ENCODE measurements at places on chromosomes 16 and 17.
A peak's percentile ranks its signal among the peaks of the same experiment; 100 is the strongest.

- no peak for DNase-seq
Observed at GRCh38 chr17:8954339-8954738, 11.2 kb downstream of the PIK3R5 start.

GRCh38 chr17:38322156-38322779 lies 21.5 kb downstream of the GPR179 start:
- DNase-seq: peak; percentile 58

DNA sequence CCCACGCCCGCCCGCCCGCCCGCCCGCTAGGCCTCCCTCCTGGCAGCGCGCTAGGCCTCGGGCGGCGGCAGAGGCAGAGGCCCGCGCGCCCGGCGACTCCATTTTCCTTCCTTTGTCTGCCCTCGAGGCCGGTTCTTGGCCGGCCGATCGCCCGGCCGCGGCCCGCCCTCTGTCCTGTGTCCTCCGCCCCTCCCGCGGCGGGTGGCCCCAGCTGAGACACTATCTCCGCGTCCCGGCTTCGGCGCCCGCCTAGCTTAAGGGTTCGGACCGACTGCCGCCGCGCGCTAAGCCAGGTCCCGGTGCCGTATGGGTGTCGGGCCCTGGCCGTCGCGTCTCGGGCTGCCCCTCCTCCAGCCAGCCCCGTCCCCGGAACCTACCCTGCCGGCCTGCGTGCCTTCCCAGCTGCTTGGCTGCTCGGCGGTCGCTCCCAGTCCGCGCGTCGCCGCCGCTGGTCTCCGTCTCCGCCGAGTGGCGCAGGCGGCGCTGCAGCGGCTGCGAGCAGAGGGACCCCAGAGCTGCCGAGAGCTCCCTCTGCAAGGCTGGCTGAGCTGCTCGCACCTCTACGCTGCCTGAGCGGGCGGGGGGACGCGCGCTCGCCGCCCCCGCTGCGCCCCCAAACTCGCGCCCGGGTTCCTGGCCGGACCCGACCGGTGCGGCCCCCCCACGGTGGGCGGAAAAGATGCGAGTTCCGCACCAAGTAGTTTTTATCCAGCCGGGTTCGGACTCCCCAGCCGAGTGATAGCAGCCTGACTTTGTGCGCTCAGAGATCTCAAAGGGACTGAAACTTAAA lies 787 bp downstream of the CTCF start:
- peak; percentile 36 for DNase-seq

- no peak for DNase-seq
Observed at GRCh38 chr16:73350707-73351452, 303.0 kb upstream of the ZFHX3 start.

GRCh38 chr17:80184423-80184714 lies 14.5 kb downstream of the CARD14 start:
- DNase-seq: no peak

DNA sequence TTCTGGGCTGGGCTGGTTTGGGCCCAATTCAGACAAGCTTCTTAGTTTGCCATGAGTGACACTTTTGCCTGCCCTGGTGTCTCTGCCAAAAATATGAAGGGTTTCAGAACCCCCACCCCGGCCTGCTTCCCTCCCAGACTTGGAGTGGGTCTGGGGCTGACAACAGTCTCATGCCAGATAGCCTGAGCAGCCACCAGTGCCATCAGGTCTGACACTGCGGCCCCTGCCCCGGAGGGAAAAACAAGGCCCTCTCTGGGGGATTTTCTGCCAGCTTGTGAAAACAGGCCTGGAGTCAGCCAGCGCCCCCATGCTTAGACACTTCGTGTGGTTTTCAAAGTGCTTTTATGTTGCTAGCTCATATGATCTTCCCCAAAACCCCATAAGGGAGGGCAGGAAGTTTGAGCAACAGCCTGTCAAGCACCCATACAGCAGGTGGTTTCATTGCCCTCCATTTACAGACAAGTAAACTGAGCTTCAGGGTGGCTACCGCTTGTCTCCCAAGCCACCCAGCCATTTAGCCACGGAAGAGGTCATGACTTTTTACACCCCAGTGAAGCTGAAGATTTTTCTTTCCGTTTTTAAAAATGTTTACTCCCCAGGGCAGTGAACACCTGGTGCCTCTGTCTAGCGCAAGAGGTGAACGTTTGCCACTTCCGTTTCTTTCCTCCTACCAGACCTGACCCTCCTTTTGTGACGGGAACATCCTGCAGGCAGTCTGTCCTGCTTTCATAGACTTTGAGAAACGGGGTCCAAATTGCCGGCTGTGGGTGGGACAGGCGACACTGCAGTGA lies 300.6 kb downstream of the SEC14L1 start:
- DNase-seq: no peak

GRCh38 chr16:84607694-84608093 lies 10.2 kb downstream of the COTL1 start:
- DNase-seq: no peak

DNA sequence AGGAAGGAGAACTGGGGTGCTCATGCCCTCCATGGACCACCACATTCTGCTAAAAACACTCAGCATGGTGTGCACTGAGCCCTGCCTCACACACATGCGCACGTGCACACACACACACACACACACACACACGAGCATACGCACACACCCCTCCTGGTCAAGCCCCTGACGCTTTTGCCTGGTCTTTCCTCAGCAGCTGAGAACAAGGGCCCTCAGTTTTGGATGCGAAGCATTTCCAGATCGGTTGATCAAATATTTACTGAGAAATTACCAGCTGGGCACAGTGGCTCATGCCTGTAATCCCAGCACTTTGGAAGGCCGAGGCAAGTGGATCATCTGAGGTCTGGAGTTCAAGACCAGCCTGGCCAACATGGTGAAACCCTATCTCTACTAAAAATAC lies 20.1 kb upstream of the RAI1 start:
- DNase-seq: no peak

GRCh38 chr16:3770530-3770929 lies 53.2 kb upstream of the TRAP1 start:
- no peak for DNase-seq

GRCh38 chr17:49191409-49191916 lies 18.9 kb downstream of the GNGT2 start:
- no peak for DNase-seq

DNA sequence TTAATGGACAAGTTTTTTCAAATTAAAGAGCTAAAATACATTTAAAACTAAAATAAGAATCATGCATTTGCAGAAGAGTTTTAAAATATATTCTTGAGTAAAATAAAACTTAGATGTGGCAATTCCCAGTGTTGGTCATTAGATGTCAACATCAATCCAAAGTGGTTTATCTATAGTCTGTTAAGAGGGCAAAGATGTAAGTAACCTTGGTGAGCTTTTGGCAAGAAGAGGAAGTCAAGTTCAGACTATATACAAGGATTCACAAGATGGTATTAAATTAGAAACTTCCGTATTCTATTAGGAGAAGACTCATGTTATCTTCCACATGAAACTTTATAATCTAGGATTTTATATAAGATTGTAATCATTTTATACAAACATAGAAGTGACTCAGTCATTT lies 73.1 kb downstream of the CEP95 start:
- no peak for DNase-seq

GRCh38 chr16:58866935-58867334 lies 132.8 kb upstream of the GOT2 start:
- DNase-seq: no peak

DNA sequence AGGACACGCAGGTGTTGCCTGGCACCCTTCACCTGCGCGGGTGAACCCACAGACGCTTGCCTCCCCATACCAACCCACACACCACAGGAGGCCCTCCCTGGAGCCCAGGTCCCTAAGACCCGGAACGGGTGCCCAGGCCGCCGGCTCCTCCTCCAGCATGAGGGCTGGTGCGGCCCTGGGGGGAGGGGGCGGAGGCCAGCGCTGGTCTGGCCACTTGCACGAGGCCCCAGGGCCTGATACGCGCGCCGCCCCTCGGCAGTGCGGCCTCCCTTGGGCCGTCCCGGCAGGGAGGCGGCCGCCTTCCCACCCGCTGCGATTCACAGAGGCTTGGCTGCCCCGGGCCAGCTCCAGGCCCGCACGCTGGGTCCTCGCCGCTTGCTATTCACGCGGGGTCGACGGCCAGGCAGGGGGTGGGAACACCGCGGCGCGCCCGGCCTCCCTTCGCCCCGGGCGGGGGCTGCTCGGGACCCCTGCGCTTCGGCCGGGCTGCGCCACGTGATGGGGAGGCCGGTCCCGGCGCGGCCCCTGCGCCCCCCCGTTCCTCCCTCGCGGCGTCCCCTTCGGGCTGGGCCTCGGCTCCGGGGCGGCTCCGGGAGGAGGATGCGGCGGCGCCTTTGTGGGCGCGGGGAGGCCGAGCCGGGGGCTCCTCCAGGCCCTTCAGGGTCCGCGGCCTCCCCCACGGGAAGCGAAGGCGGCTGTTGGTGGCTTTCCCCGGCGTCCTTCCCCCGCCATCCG lies 685 bp downstream of the FASN start:
- peak; percentile 30 for DNase-seq

Data from NCI-H460 (cell line).